Heart left ventricle (tissue), 16 donors: ENCODE measurements at places on chromosomes 3 and 15. TPM values are rescaled to one million over a fixed set of nuclear protein-coding genes. Genes with fewer than 3 reads are reported as not detected.
A peak's percentile ranks its signal among the peaks of the same experiment; 100 is the strongest.

- no peak for DNase-seq
Observed at GRCh38 chr3:180048840-180049239, 12.1 kb upstream of the PEX5L start.

GRCh38 chr3:48966367-48966766 is 23.7 kb upstream of the P4HTM start:
- no peak for DNase-seq

Gene KNG1
- total RNA-seq, result not detected

- DNase-seq, result no peak
Observed at GRCh38 chr3:195693428-195694216, 27.2 kb upstream of the MUC20 start.

DNA sequence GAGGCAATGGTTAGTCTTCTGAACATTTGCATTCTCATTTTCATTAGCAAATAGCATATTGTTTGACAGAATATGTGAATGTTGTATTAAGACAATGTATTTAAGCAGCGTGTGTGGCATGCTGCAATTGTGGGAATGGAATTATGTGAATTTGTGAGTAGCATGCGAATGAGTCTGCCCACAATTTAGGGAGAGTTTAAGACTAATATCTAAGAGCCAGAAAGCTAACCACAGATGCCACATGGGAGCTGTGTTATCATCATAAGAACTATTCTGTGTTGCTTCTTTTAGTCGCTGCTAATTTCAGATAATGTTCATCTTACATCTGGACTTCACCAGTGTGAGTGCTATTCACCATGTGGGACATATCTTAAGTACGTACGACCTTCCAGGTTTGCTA is 494.5 kb downstream of the RBMS3 start:
- no peak for DNase-seq

DNA sequence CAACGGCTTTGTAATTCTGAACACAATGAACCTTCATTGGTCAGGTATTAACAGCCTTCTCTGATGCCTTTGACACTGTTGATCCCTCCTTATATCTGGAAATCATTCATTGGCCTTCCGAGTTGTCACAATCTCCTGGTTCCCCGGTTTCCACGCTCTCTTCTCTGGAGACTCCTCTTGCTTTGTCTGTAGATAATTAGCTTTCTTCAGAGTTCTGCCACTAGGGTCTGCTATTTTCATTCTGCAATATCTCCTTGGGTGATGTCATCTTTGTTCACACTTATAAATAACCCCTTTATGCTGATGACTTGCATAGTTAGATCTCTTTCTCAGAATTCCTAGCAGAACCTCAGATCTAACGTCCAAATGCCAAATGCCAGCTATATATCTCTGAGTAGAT is 583.8 kb upstream of the ZNF717 start:
- DNase-seq, result no peak

Gene DCBLD2
- total RNA-seq, result 76.6 TPM

DNA sequence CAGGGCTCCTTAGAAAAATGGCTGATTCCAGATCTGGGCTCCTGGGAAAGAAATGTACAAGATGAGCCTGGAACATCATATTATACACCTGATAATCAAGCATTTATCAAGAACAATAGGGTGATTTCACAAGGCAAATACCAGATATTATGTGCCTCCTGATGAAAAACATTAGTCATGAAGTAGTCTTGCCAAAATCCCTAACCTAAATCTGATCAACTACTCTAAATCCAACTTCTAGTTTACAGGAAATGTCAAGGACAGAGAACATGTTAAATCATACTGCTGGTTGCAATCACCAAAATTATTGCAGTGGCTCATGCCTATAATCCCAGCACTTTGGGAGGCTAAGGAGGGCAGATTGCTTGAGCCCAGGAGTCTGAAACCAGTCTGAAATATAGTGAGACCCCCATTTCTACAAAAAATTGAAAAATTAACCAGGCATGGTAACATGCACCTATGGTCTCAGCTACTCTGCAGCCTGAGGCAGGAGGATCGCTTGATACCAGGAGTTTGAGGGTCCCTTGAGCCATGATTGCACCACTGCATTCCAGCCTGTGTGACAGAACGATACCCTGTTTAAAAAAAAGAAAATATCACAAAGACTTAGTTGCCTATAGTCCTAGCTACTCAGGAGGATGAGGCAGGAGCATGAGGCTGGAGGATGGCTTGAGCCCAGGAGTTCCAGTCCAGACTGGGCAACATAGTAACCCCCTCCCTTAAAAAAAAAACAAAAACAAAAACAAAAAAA is 34.9 kb upstream of the ATP13A3 start:
- no peak for DNase-seq

DNA sequence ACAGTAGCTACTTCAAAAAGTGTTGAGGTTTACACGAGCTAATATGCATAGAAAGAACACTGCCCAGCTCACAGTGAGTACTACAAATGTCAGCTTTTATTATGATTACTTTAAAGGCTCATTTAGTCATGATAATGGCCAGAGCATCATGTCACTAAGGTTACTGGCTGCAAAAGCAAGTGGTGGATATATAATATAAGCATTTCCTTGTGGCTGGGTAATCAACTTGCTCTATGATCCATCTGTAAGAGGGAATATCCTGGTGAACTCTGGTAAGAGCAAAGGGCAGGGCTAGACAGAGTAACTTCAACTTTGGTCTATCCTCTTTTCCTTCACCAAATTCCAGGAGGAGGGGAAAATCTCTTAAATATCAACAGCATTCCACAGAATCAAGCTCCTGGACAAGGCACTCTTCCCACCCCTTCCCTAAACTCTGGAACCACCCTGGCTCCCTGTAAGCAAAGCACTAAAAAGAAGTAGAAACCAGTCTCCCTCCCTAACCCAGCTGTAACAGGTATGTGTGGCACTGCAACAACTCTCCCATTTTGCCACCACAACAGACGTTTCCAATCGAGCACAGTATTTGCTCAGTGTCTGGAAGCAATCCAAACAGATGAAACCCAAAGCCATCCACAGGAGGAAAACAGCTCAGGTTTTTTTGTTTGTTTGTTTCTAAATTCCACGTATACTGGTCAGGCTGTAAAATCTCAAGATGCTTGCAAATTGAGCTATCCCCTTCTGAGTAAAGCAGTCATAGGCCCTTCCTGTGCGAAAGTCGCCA is 13.4 kb downstream of the B4GALT4 start:
- no peak for DNase-seq

Gene APBA2
- 1.3 TPM for total RNA-seq

Gene CFAP20DC
- 0.09 TPM for total RNA-seq

DNA sequence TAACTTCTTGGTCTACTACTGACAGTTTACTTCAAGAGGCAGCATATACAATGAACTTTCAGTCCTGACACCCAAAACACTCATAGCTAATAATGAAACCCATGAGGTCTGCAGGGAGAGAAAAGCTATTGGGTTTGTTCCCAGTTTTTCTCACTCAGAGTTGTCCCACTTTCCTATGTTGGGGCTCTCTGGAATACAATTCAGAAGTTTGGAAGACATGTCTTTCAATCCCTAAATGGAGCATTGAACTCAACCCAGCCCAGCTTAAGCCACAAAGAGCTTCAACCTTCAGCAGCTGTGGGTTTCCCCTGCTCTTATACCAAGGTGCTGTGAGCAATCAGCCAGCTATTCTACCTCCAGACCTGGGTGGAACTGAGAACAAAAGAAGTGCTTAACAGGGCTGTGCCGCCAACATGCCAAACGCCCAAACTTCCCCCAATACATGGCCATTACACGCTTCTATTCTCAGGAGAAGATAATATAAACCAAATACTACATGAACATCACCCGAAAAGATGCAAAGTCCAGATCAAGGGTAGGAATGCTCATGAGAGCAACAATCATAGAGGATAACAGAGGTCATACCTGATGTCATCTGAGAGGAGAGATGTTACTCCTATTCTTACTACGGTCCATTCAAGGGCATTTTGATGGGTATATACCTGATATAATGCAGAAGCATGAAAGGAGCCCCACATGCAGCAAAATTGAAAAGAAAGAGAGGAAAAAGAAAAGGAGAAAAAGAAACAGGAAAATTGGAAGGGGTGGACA is 131.2 kb upstream of the TGFBR2 start:
- DNase-seq, result no peak

GRCh38 chr15:38197553-38197952 is 55.1 kb upstream of the SPRED1 start:
- no peak for DNase-seq

DNA sequence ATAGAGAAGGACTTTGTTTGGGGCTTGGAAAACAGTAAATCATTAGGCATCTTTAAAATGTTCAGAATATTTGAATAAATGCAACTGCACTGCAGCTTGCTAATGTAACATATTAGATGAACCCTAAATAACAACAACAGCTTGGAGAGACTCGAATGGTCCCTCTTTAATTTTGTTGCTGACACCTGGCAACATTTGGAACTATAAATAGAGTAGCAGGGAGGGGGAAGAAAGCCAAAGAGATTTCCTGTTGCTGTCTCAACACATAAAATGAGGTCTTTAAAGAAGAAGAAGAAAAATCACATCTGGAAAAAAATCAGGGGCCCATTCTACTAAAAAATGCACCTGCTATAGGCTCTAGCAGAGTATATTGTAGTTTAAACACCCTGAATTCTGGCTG is 49.9 kb upstream of the DPPA4 start:
- no peak for DNase-seq

DNA sequence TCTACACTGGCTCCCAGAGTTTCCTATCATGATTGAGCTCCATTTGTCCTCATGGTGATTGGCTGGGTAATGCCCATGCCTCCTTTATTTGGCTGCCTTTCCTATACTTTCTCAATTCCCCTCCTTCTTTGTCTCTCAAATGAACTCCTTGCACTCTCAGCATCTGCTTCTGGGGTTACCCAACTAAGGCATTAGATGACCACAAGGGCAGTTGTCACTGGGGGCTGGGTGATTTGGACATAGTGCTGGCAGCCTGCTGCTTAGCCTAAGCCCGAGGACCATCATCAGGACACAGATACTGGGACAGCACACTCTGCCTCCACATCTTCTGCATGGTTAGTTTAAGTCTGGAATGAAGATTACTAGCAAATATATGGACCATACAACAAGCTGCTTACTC is 49.2 kb upstream of the LRRFIP2 start:
- no peak for DNase-seq

Gene FAM98B
- total RNA-seq, result 17.2 TPM

DNA sequence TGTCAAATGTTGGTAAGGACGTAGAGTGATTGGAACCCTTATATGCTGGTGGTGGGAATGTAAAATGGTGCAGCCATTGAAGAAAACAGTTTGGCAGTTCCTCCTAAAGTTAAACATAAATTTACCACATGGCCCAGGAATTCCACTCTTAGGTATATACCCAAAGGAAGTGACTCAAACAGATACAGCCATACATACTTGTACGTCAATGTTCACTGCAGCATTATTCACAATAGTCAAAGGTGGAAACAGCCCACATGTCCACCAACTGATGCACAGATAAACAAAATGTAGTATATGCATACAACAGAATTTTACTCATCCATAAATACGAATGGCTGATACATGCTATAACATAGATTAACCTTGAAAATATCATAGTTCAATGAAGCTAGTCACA is 13.2 kb downstream of the CLASP2 start:
- DNase-seq, result no peak

Gene CD200R1L
- not detected for total RNA-seq

GRCh38 chr3:39291903-39292329 is 12.1 kb upstream of the CX3CR1 start:
- DNase-seq, result peak; percentile 58

- no peak for DNase-seq
Observed at GRCh38 chr3:107142786-107143575, 234.3 kb upstream of the CCDC54 start.

DNA sequence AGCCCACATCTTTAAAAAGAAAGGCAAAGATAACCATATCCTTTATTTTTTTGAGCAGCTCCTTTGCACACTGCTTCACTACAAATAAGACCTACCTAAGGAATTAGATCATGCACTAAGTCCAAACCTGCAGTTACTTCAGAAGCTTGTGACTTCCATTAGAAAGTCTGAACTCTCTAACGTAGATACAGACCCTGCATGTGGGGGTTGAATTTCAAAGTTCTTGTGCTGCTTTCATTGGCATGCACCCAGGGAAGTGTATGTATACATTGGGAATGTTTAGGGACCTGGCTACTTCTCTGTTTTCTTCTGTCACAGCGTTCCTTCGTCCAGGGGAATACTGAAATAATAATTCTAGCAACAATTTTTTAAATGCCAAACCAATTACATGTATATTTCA is 185.2 kb upstream of the IL12A start:
- no peak for DNase-seq

- no peak for DNase-seq
Observed at GRCh38 chr3:197913641-197914380, 36.2 kb upstream of the RPL35A start.

GRCh38 chr3:134260987-134261386 is 10.3 kb upstream of the RYK start:
- no peak for DNase-seq

- DNase-seq, result no peak
Observed at GRCh38 chr3:193499136-193499770, 55.4 kb downstream of the ATP13A4 start.

Gene PHLDB2
- total RNA-seq, result 121 TPM

Gene KLHL6
- total RNA-seq, result 1.1 TPM

- DNase-seq, result no peak
Observed at GRCh38 chr15:25989327-25989726, 126.2 kb upstream of the ATP10A start.

DNA sequence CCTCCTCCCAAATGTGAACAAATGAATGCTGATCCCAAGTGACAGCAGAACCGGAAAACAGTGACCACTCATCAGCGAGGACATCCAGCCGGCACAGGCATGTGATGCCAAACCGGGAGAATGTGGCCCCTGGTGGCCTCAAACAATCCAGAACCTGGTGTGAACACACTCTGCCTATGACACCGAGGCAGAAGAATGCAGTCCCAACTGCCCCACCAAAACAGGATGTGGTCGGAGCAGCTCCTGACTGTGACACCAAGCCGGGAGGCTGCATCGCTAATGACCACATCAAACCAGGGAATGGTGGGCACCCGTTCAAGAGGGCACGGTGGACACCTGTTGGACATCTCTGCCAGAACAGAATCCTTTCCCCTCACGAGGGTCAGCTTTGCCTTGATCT is 15.4 kb downstream of the SCN5A start:
- peak; percentile 47 for DNase-seq

- no peak for DNase-seq
Observed at GRCh38 chr3:34268032-34268709, 469.7 kb downstream of the PDCD6IP start.

Gene CISH
- total RNA-seq, result 11.0 TPM

- peak; percentile 81 for DNase-seq
Observed at GRCh38 chr3:23805633-23806533, at the start of gene UBE2E1. TSS of gene UBE2E1 (plus strand) at chr3:23805955. CDS start at chr3:23807270, 1,315 bp downstream.
